ENCODE measurements at places on chromosomes 3 and 15.

DNA sequence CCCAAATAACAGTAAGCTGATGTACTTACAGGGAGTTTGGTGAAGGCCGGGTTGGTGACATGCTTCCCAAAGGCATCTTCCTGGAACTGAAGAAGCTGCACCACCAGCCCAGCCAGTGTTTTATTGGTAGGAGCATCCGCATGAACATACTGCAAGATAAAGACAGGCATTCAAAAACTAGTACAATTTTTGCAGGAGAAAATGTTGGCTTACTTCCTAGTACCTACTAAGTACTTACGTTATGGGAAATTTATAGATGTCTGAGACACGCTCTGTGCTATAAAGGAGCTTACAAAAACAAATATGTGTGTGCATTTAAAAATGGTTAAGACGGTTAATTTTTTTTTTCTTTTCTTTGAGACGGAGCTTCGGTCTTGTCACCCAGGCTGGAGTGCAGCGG, 8.9 kb downstream of the SMARCC1 start:
- no peak for DNase-seq

DNA sequence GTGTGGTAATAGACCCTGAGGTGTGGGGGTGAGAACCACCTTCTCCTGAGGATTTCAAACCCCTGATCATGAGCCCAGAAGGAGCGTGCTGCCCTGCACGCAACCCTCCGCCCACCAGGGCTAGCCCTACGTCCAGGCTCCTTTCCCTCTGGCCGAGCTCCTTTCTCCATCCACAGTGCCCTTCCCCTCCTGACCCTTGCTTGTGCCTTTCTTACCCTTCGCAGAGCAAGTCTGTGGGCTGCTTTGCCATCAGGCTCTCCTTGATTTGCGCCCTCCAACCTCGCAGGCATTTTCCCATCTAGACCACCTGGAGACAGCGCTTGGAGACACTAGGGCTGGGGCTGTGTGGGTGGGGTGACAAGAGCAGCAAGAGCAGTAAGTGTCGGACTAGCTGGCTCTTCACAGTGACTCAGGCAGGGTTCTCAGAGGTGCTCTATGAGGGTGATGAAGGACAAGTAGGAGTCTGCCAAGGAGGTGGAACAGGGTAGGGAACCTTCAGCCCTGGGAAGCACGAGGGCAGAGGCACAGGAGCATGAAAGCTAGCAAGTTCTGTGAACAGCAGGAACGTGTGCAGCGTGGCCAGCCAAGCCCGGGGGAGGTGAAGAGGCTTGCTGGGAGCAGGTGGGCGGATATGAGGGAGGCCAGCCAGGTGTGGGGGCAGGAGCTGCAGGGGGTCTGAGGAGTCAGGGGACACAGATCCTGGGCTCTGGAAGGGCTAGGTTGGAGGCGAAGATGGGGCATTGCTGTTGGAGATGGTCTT, 2.5 kb upstream of the SLC38A3 start:
- DNase-seq, result no peak

DNA sequence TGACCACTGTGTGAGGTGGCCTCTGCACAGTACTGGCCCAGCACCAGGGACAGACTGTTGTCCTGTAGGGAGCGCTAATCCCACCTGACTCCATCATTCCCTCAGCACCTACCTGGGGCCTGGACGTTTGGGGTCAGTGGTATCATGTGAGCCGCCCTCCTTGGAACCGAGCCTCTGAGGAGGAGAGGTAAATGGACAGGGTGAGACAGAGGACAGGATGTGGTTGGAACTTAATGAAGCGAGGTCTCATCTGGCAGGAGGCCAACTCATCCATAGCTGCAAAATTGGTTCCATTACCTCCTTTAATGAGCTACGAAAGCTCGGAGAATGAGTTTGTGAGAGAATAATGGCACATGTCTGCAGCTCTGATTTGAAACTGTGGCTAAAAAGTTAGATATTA, 13.9 kb downstream of the MAPKAPK3 start:
- no peak for DNase-seq

- no peak for DNase-seq
Observed at GRCh38 chr3:23985747-23986544, 40.9 kb downstream of the NR1D2 start.

- DNase-seq, result no peak
Observed at GRCh38 chr3:34411596-34411995, 613.2 kb downstream of the PDCD6IP start.

DNA sequence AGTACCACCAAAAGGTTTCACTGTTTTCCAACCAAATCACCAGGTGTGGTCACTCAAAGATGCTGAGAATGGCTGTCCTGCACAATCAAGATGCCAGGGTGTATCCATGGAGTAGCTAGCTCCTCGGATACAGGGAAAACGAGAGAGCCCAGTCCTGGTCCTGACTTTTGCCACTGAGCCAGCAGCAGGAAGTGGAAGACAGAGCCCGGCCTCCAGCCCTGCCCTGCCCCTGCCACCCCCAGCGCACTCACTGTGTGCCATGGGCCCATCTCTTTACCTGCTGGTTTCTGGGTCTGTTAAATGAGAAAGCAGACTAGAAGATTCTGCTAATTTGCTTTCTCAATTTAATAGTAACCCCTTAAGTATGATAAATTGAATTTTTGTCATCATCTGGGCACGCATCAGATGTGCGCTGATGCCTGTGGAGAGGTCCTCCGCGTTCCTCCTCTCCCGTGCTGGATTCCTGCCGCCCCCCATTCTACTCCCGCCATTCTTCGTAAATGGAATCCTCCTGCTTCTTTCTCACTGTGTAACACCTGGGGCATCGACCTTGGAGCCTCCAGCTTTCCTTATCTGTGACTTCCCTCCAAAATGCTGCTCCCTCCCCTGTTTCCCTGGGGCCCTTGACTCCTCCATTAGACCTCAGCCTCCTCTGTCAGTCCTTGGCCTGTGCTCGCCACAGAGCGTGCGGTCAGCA, 18.0 kb downstream of the TNFAIP8L3 start:
- DNase-seq, result no peak

DNA sequence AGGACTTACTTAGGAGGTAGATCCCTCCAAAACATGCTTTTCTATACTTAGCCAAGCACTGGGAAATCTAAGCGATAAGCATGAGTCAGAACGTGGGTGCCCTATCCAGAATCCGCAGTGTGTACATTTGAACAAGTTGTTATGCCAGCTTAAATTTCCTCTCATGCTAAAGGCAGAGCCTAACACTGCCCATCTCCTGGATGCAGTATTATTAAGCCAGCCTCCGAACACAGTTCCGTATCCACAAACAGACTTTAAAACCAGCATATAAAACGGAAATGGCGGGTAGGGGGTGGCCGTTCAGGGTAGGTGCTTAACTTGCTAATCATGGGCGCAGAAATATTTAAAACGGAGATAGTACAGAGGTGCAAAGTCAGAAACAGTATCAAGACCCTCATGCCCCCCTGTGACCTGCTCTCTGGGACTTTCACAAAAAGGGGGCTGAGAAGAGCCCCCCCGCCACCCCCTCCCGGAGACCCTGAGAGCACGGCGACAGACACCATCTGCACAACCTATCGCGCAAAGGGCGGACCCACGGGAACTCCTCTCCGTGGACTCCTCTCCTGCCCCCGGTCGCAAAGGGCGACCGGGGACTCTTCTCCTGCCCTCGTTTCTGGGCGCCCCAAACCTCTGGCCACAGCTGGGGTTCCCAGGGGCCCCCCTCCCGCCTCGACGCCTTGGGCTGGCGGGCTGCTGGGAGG, 889 bp upstream of the LRRIQ4 start:
- DNase-seq, result peak; percentile 2

DNA sequence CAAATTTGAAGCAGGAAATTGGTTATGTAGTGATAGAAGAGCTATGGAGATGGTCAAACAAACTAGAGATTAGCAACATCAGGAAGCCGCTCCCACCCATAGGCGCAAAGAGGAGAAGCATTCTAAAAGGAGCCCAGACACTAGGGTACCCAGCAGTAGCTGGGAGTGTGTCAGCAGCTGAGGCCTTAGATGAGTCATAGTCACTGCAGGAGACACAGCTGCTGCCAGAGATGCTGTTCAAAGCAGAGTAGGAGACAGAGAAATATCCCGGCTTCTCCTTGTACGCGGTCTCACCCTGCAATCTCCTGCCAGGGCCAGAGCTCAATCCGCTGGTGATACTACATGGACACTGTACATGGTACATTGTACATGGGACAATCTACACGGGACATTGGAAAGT, 61.9 kb downstream of the VGLL3 start:
- no peak for DNase-seq

- DNase-seq, result no peak
Observed at GRCh38 chr3:178172121-178172520, 364.1 kb upstream of the KCNMB2 start.

DNA sequence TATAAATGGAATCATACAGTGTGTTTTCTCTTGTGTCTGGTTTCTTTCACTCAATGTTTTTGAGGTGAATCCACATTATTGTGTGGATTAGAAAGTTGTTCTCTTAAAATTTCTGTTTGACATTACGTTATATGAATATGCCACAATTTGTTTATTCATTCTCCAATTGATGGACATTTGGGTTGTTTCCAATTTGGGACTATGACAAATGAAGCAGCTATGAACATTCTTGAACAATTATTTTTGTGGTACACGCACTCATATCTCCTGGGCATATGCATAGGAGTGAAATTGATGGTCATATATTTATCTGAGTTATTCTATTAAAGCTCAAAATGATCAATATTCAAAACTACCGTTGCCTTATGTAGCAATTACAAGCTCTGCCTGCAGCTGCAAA, 5.3 kb upstream of the THRB start:
- DNase-seq, result no peak

DNA sequence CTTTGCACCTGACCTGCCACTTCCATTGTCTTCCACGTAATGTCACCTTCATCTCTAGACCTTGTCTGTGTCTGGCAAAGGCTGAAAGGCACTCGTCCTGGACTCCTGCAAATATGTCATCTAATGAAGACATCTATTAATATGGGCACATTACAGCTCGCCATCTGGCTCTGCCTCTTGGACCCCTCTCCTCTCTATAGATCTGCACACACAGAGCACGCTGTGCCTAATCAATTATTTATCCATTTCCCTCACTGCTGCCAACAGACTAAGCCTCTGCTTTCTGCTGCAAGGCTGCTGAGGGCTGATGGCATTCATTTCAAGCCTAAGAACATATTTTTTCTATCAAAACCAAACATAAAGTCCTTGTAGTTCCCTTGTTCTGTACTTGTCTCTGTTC, 573.0 kb downstream of the TUSC7 start:
- DNase-seq, result no peak

DNA sequence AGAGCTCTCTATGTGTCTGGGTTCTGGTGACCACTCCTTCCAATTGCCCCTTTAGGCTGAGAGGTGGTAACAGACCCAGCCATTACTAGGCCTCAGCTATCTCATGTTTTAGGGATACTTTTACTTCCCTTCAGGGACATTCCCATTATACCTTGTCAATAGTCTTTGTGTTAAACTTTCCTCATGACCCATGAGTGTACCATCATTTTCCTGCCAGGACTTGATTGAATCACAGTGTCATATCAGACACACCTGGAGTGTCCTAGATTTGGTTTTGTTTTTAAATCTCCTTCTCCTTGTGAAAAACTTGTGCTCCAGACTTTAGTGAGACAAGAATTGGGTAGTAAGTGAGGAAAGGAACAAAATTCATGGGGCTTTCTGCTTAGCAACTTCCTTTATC, 136.6 kb downstream of the KCNAB1 start:
- DNase-seq, result no peak

GRCh38 chr3:156576651-156577348, 21.9 kb upstream of the SSR3 start:
- no peak for DNase-seq

- DNase-seq, result no peak
Observed at GRCh38 chr3:9037144-9037711, 74.0 kb upstream of the RAD18 start.

DNA sequence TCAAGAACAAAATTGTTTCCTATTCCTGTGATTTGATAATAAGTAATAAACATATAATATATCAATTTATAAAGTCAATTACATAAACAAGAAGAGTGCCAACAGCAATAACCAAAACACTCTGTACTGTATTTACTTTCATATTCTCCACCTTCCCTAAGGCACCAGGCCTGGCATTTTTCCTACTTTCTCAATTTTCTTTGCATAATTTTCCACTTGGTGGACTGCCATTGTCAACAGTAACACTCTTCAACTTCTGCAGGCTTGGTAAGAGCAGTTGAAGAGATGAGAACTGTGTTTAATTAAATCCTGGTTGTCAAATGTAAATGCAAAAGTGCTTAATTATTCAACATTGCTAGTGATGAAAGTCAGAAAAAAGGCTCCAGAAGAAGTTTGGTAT, 229.8 kb upstream of the PLSCR5 start:
- DNase-seq, result no peak

- DNase-seq, result no peak
Observed at GRCh38 chr3:151638555-151639417, 94.9 kb upstream of the AADACL2 start.

DNA sequence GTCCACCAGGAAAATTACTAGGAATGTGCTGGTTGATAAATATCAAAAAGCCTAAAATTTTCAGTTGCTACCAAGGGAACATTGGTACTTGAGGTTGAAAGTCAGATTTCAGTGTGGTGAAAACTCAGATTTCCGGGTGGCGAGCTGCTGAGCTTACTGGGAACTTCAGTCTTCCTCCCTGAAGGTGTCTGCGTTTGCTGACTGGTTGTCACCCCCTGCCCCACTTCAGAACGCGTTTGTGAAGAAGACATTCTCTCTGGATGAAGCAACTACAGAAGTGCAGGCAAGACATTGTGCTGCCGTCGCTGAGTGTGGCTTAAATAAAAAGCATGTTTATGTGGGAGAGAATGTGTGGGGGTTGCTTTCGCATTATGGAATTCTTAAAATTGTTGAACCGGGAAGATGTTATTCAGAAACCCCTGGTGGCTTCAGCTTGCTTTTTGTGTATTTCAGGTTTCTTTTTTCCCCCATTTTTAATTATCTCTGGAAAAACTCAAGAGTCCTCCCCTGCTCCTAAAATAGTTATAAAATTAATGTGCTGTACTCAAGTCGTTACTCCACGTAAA, 7.1 kb downstream of the FAM81A start:
- DNase-seq, result no peak

DNA sequence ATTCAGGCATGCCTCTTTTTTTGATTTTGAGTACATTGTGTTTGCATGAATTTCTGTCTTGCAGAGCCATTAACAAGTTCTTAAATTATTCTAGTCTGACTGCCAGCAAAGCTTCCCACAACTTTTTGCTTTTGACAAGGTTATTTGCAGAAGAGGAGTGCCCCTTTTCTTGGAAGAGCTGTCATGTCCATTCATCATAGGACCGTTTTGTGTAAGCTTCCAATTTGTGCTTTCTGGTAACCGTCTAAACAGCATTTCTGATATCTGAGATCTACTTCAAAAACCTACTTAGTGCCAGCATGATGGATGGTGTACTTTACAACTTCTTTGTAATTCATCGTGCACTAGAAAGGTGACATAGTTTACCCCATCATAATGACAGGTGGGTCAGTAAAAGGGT, 379.7 kb downstream of the NAALADL2 start:
- no peak for DNase-seq

DNA sequence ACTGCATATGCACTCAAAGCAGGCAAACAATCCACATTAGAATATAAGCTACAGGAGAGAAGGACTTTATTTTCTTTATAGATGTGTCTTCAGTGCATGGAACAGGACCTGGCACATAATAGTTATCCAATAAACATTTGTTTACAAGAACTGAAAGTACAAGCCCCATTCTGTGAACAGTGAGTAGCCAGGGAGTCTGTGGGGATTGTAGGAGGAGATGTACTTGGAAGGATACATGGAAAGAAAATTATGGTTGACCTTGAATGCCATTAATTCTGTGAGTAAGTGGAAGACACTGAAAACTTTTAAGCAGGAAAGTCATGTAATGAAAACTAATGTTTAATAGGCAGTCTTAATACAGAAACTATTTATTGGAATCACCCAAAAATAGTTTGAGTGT, 28.3 kb downstream of the MASP1 start:
- no peak for DNase-seq
